Heart left ventricle (tissue), 16 donors: ENCODE measurements at places on chromosomes 1 and 21. TPM values are rescaled to one million over a fixed set of nuclear protein-coding genes. Genes with fewer than 3 reads are reported as not detected.

Gene TFF3
- 3.5 TPM for polyA plus RNA-seq

DNA sequence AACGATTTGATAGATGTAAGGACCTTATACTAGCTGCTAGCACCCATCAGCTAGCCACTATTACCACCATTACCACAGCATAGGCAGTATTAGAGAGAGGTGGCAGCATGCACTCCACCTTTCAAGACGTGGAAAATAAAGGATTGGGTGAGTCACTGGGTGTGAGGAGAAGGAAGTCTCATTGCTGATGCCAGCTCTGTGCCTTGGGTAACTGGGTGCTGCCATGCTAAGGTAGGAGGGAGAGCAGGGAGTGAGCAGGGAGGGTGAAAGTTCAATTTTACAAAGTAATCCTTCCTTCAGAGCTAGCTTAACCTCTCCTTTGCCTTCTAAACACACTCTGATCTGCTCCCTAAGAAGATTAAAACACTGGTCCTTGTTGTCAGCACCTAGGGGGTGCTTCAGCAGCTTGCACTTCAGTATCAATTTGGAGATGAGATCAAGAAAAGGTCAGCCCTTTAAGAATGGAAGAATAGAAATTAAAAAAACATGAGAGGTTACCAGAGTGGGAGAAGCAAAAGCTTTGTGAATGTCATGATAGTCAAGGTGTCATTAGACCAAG, 1.8 kb upstream of the LIN9 start:
- H3K27ac ChIP-seq, result no peak overlapping the region
- H3K27me3 ChIP-seq, result no peaks in the 10 kb centered on the region
- H3K36me3 ChIP-seq, result no peaks in the 10 kb centered on the region
- peaks cover 4% of the 10 kb centered on the region for H3K4me1 ChIP-seq
- H3K4me3 ChIP-seq, result no peak overlapping the region

DNA sequence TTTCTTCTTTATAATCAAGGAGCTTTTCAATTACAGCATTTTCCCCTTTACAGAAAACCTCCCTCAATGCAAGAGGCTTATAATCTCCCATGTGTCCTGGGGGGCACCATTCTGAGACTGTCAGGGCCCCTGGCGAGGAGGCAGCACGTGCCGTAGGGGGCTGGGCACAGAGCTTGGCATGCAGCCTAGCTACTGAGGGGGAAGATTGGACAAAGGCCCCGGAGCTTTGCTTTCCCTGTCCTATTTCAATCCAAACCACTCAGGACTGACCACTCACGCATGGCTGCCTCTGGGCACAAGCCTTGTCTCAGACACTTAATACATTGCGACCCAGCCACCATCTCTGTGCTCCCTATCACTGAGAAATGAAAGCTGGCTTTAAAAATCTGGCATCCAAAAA, 2.8 kb upstream of the RAP1GAP start:
- no peaks in the 10 kb centered on the region for H3K36me3 ChIP-seq
- no peak overlapping the region for H3K4me3 ChIP-seq
- peaks cover 32% of the 10 kb centered on the region for H3K4me1 ChIP-seq
- no peak for DNase-seq
- no peak overlapping the region for H3K27ac ChIP-seq
- H3K27me3 ChIP-seq, result peaks cover 30% of the 10 kb centered on the region

Gene CLCNKA
- 0.95 TPM for polyA plus RNA-seq

Gene TMEM200B
- polyA plus RNA-seq, result 1.5 TPM

DNA sequence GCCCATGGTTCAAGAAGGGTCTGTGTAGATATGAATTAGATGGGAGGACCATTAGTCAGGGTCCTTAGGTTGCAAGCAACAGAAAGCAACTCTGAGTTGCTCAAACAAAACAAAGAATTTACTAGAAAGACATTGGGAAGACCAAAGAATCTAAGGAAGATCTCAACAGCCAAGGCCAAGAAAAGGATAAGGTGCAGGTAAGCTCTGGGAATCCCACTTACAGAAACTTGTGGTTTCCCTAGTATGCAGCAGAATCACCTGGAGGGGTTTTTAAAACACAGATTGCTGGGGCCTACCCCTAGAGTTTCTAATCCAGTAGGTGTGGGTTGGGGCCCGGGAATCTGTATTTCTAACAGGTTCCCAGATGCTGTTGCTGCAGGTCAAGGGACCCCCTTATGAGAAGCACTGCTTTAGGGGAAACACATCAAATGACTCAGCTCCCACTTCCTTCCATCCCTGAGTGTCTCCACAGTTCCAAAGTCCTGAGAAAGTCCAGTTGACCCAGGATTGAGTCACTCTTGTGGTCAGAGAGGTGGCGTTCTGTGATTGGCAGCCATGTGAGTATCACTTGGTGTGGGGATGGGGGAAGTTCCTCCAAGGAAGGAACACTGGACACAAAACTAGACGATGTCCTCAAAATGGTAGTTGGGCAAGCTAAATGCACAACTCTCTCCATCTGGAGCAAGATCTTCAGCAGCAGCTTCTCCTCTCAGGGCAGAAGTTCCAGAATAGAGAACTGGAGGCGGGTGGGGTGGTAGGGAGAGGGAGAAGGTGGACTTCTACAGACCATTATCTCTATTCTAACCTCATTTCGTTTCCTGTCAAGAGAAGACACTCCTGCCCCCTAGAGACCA, 24.2 kb upstream of the EYA3 start:
- no peak overlapping the region for H3K27ac ChIP-seq
- no peaks in the 10 kb centered on the region for H3K27me3 ChIP-seq
- H3K4me3 ChIP-seq, result no peak overlapping the region
- DNase-seq, result no peak
- H3K4me1 ChIP-seq, result no peaks in the 10 kb centered on the region

GRCh38 chr21:27248814-27249213, 281.9 kb upstream of the ADAMTS5 start:
- H3K4me3 ChIP-seq, result no peak overlapping the region
- H3K36me3 ChIP-seq, result no peaks in the 10 kb centered on the region
- H3K27me3 ChIP-seq, result no peaks in the 10 kb centered on the region
- no peak overlapping the region for H3K27ac ChIP-seq
- no peak for DNase-seq

Gene CYYR1
- polyA plus RNA-seq, result 21.9 TPM

GRCh38 chr21:30306884-30307283, 13.2 kb downstream of the KRTAP26-1 start:
- H3K27ac ChIP-seq, result no peak overlapping the region

DNA sequence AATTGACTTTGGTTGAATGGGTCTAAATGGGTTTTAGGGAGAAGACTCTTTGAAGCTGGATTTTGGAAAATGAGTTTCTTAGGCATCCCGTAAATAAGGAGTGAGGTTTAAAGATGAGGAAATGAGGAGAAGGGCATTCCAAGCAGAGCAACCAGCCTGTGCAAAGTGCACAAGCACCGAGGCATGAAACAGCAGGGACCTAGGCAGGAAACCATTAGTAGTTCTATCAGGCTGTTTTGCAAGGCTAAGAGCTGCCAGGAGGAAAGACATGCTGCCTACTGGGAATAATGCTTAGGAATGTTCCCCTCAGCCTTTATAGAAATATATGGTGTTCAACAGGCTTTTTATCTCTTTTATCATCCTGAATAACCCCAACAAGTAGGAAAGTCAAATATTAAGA, 153.1 kb upstream of the FGGY start:
- no peaks in the 10 kb centered on the region for H3K36me3 ChIP-seq
- H3K4me3 ChIP-seq, result no peak overlapping the region
- DNase-seq, result no peak
- peaks cover 60% of the 10 kb centered on the region for H3K4me1 ChIP-seq
- H3K27me3 ChIP-seq, result no peaks in the 10 kb centered on the region

DNA sequence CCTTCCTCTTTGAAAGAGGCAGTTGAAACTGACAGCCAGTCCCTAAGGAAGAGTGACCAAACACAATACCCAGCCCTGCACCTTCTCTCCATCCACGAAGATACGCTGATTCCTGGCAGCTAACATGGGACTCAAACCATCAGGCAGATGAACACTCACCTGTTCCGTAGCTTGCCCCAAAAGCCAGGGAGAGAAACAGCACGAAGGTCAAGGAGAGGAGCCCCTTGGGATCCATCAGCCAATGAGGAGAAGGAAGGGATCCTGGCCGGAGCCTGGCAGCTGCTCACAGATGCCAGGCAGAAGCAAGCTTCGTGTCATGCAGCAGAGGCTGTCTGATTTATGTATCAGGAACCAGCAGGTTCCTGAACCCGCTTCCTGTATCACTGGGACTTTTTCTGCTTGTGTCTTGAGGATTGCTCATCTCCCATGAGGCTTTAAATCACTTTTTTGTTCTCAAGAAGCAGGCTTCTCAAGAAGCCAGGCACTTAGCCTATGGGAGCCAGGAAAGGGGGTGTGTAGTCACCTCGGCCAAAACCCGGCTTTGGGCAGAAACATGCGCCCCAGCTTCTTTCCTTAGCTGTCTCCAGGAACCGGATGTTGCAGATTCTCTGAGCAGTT, at the start of gene SLAMF1:
Gene SLAMF1, minus strand, starts transcription at position 334 of the 618 bp plus-strand sequence. Its CDS starts 99 bp downstream, at position 235.
- no peaks in the 10 kb centered on the region for H3K36me3 ChIP-seq
- no peaks in the 10 kb centered on the region for H3K27me3 ChIP-seq
- no peak for DNase-seq
- H3K4me3 ChIP-seq, result peak within 1 kb of the TSS; percentile 28

Gene CDKN2C
- 12.7 TPM for polyA plus RNA-seq

DNA sequence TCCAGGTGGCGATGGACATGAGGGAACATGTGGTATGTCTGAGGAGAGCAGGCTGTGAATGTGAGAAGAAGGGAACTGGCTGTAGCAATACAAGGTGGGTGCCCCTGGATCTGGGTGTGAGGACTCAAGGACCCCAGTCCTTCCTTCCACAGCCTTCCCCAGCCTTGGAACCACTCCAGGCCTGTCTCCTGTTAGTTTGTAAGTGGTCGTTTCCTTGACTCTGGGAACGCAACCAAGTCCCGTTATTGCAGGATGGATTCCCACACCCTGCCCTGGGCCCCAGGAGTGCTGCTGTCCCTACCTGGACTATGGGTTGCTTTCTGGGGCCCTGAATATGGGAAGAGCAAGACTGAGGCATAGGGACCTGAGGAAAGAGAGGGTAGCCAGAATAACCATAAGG, 47.2 kb upstream of the VANGL1 start:
- H3K27ac ChIP-seq, result no peak overlapping the region
- H3K36me3 ChIP-seq, result no peaks in the 10 kb centered on the region
- DNase-seq, result peak; percentile 25
- H3K4me3 ChIP-seq, result no peak overlapping the region

- H3K27me3 ChIP-seq, result no peaks in the 10 kb centered on the region
- peak within 1 kb of the TSS; percentile 17 for H3K4me3 ChIP-seq
- H3K36me3 ChIP-seq, result no peaks in the 10 kb centered on the region
- H3K27ac ChIP-seq, result no peak within 1 kb of the TSS
- no peak for DNase-seq
Observed at GRCh38 chr21:39612233-39613040, at the start of gene B3GALT5. Gene B3GALT5, plus strand, starts transcription at chr21:39612940. Its CDS starts 47,620 bp downstream, at chr21:39660560.
